Activated naive CD4-positive, alpha-beta T cell treated with anti-CD3 and anti-CD28 coated beads, Interleukin-2, amount 50 U/mL, for 72 hours (primary cell): ENCODE measurements at places on chromosomes 5 and 9. TPM values are rescaled to one million over a fixed set of nuclear protein-coding genes. Genes with fewer than 3 reads are reported as not detected.

EGFLAM gene
- total RNA-seq: not detected

DNA sequence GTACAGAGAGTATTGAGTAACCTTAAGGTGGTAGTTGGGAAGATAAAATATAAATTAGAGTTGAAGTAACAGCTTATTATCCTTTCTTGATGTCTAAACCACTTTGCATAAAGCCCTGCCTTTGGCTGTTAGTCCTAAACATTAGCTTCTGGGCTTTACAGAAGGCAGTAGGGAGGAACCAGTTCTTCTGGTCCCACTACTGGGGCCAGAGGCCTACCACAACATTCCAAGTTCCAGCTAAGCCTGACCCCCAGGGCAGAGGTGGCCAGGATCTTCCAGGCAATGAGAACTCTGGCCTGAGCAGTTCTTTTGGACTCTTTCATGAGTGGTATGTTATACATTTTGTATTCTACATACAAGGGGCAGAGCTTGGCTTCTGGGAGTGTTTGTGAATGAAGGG, 26.1 kb downstream of the DNAI1 start:
- no peak for DNase-seq

DNA sequence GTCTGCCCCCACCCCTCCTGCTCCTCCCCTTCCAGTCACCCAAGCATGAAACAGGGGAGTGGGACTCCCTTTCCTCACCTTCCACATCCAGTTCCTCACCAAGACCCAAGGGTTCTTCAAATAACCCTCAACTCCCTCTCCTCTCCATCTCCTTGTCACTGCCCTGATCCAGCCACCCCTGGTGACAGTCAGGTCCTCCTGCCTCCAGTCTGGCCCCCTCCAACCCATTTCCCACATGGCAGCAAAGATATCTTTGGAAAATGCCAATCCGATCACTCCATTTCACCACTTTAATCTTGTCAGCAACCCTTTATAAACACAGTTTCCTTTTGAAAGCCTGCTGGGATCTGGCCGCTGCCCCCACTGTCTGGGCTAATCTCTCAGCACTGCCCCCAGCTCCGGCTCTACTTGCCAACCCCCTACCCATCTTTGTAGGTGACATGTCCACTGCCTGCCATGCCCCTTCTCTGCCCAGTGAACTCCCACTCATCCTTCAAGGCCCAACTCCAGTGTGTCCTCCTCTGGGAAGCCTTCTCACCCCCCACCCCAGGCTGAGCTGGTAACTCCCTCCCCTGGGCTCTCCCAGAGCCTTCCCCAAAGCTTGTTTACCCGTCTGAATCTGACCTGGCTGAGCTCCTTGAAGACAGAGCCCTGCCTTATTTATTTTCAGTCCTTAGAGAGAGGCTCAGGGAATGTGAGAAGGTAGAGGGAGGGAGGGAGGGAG, 781 bp upstream of the MYOZ3 start:
- DNase-seq: no peak

DNA sequence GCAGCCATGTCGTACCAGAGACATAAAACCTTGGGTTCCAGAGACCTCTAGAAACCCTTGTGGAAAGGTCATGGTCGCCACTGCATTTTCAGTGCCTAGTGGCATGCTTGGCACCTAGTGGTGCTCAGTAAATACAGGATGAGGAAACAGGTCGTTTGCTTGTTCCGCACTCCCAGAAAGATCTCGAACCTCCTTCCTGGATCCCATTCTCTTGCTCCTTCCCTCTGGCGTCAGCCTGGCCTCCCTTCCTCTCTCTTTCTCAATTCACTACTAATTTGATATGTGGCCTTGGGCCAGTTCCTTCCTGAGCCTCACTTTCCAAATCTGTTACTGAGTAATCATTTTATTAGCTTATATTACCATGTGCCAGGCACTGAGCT, 4.4 kb downstream of the NDST1 start:
- no peak for DNase-seq

- DNase-seq: no peak
Observed at GRCh38 chr5:54384356-54384933, 71.1 kb upstream of the HSPB3 start.

GRCh38 chr5:33270671-33271070, 170.1 kb upstream of the TARS1 start:
- DNase-seq: no peak
